ENCODE measurements at places on chromosomes 2 and 18. TPM values are rescaled to one million over a fixed set of nuclear protein-coding genes. Genes with fewer than 3 reads are reported as not detected.

The NCKAP5 gene
- total RNA-seq = 6.0 TPM

The ATP6V1C2 gene
- 0.69 TPM for total RNA-seq

The SERPINB8 gene
- 2.3 TPM for total RNA-seq

The OTOS gene
- not detected for total RNA-seq

- H3K36me3 ChIP-seq = no peaks in the 10 kb centered on the region
- H3K4me1 ChIP-seq = no peaks in the 10 kb centered on the region
- no peak for DNase-seq
- H3K27me3 ChIP-seq = no peaks in the 10 kb centered on the region
- no peak overlapping the region for H3K4me3 ChIP-seq
- H3K27ac ChIP-seq = no peak overlapping the region
Measured at GRCh38 chr2:157312866-157313486, 12.6 kb downstream of the ERMN start.

- H3K4me1 ChIP-seq = peaks cover 39% of the 10 kb centered on the region
- H3K27me3 ChIP-seq = no peaks in the 10 kb centered on the region
- H3K36me3 ChIP-seq = no peaks in the 10 kb centered on the region
- H3K4me3 ChIP-seq = no peak overlapping the region
- peak overlapping the region; percentile 86 for H3K27ac ChIP-seq
Measured at GRCh38 chr2:100197631-100198153, 55.3 kb upstream of the AFF3 start.

DNA sequence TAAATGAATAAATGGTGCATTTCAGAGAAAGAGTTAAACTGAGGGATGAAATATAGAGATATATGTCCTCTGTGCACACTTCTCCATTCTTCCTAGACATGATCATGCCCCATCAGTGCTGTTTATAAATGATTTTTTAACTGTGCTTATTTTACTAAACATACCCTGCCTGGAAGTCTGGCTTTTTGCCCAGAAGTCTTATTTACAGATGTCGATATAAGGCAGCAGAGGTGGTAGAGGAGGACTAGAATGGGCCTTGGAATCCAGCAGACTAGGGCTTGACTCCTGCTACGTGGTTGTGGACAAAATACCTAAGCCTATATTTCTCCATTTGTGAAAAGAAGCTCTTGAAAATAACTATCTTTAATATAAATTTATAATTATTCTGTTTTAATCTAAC lies 355.5 kb downstream of the RAD51AP2 start:
- no peaks in the 10 kb centered on the region for H3K4me1 ChIP-seq
- H3K27ac ChIP-seq = no peak overlapping the region
- no peak for DNase-seq
- H3K27me3 ChIP-seq = peaks cover 5% of the 10 kb centered on the region
- no peak overlapping the region for H3K4me3 ChIP-seq

DNA sequence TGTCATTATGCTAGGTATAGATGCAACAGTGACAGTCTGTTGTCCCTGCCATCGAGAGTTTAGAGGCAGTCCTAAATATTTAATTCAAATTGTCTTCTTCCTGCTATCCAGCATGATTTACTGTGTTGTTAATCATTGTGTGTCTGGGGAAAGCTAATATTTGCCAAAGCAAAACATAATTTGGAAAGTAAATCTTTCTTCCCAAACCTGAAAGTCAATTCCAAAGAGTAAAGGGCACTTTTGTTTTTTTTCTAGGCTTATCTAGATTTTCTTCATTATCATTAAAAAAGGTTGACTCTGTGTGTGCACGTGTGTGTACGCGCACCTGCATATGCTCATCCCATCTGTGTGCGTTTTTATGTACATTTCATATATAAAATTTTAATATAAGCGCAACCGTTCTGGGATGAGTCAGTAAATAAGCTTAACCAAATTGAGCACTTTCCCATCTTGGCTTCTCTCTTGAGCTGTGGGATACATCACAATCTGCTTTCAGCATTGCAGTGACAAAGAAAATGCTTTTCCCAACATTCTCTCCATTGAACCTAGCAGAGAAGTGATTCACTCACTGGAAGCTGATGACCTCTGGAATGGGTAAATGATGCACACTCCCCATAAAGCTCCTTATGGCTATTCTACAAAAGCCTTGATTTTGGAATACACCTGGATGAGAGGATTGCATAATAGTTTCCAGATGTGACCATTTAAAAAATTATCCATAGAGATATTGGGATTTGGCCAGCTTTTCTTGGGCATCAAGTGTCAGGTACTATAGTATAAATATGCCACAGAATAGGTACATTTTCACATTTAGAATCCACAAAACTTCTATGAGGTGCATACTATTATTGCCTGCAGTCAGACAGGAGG lies 488.4 kb downstream of the ADCYAP1 start:
- no peaks in the 10 kb centered on the region for H3K36me3 ChIP-seq
- H3K4me1 ChIP-seq = no peaks in the 10 kb centered on the region
- H3K27me3 ChIP-seq = no peaks in the 10 kb centered on the region
- H3K4me3 ChIP-seq = no peak overlapping the region

DNA sequence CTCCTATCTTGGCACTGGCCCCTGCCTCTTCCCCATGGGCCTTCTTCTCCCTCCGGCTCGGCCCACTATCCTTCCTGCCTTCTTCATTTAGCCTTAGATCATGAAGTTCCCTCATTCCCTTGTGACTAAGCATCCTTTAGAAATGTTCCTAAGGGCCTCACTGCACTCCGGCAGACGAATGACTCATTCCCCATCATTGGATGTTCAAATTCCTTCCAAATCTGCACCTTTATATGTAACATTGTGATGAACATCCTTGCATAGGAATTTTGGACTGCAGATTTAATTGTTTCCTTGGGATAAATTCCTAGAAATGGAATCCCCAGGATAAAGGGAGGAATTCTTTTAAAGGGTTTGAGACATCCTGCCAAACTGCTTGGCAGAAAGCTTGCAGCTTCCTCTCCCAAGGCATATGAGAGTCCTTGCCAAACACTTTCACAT lies 19.0 kb downstream of the CRACDL start:
- no peak overlapping the region for H3K4me3 ChIP-seq
- H3K4me1 ChIP-seq = peaks cover 7% of the 10 kb centered on the region
- H3K36me3 ChIP-seq = no peaks in the 10 kb centered on the region
- no peak for DNase-seq
- no peak overlapping the region for H3K27ac ChIP-seq
- peaks cover 52% of the 10 kb centered on the region for H3K27me3 ChIP-seq

DNA sequence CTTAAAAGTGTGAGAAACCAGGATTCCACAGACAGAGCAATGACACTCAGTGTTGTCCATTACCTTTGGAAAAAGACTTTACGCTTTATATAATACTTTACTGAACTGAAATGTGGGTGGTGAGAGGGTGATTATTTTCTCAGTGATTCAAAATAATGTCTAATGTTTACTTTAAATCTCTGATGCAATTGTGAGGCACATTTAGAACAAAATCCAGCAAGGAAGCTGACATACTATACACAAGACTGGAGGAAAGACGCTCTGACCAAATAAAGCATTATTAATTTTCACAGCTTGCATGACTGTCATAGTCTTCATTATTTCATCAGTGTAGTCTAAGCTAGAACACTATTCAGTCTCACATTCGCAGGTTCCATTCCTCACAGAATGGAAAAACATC lies 34.1 kb upstream of the STAT1 start:
- no peak overlapping the region for H3K4me3 ChIP-seq
- peaks cover 13% of the 10 kb centered on the region for H3K4me1 ChIP-seq
- no peak overlapping the region for H3K27ac ChIP-seq
- peaks cover 28% of the 10 kb centered on the region for H3K27me3 ChIP-seq

DNA sequence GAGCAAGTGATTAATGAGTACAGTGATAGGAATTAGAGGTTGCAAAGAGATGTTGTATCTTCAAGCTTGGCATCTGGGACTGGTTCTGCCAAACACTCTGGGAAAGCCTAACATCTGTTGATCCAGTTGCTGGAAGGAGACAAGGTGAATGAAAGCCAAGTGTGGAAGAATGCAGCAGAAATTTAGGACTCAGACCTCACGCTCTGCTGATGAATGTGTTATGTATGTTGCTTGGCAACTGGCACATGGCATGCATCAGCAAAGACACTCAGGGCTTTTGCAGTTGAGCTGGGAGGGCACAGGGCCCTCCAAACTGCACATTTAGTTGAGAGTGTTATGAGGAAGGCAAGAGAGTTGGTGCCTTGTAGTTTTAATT lies 105.5 kb downstream of the COLEC12 start:
- no peak for DNase-seq
- H3K4me1 ChIP-seq = peaks cover 27% of the 10 kb centered on the region
- H3K27me3 ChIP-seq = no peaks in the 10 kb centered on the region
- no peaks in the 10 kb centered on the region for H3K36me3 ChIP-seq

Data from left ventricle myocardium inferior (tissue), 1 donor.